ENCODE measurements at places on chromosomes 1 and 21. TPM values are rescaled to one million over a fixed set of nuclear protein-coding genes. Genes with fewer than 3 reads are reported as not detected.

DNA sequence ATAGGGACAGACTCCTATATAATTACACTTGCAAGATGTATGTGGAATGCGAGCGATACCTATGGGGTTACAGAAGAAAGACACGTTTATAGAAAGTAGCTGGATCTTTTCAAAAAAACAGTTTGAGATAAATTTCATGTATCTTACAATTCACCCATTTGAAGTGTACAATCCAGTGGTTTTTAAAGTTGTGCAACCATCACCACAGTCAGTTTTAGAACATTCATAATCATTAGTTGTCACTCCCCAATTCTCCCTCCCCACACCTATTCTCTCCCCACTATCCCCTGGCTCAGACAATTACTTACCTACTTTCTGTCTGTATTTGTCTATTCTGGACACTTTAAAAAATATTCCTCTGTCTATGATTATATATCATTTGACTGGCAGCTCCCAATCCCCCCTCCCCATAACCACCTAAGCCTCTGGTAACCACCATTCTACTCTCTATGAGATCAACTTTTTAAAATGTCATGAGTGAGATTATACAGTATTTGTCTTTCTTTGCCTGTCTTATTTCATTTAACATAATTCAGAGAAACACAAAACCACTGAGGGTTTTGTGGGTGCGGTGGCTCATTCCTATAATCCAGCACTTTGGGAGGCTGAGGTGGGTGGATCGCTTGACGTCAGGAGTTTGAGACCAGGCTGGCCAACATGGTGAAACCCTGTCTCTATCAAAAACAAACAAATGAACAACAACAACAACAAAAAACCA lies 39.1 kb downstream of the MRPS6 start:
- no peak for DNase-seq

- DNase-seq = no peak
These were observed 1.0 kb upstream of the PPIE start for GRCh38 chr1:39737546-39738169.

GRCh38 chr21:17391811-17392340 lies 121.0 kb upstream of the CXADR start:
- no peak for DNase-seq

The CHRM3 gene
- polyA plus RNA-seq = 3.0 TPM

DNA sequence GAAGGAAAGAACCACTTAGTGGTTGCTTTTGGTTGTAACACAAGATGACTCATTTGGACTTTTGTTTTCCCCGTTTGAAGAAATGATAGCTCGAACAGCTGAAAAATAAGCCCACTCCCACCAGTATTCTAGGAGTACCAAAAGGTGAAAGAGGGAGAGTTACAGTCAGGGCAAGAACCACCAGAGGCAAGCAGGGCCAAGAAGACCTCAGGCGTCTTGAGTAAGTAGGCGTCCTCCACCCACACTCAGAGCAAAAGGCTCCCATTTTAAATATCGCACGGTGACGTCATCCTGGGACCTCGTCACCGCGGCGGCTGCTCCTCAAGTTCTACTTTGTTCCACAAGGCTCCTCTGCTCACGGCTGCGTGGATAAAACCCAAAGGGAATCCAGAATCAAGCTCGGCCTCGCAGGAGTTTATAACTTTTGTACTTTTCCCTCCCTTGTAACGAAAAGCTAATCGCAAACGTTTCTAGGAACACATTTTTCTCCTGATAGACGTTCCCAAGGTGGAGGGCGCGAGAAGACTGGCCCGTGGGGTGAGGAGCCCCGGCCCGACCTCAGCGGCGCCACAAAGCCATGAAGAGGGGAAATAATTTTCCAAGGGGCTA lies 1.2 kb downstream of the BTG3 start:
- DNase-seq = peak; percentile 87

The NR0B2 gene
- polyA plus RNA-seq = 3.1 TPM

- DNase-seq = peak; percentile 41
These were observed 220.0 kb downstream of the SETD4 start for GRCh38 chr21:35840197-35840799.

GRCh38 chr1:207097871-207098324 lies 6.1 kb upstream of the C4BPA start:
- no peak for DNase-seq

GRCh38 chr1:41485605-41486004 lies 1.1 kb upstream of the EDN2 start:
- DNase-seq = no peak

The S100B gene
- polyA plus RNA-seq = 1.8 TPM

DNA sequence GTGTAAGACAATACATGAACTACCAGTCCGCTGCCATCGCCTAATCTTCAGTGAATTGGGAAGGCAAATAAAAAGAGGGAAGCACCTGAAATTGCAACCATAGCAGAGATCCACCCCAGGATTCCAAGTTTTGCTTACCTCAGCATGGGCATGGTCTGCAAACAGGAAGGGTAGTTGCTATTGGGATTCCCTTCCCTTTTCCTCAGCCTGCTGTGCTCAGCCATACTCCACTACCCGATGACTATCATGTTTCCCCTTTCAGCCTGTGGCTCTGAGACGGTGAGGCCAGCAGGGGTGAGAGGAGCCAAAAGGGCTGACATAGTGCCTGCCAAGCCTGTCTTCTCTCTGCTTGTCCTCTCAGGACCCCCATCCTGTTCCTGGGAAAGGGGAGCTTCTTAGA lies 64.2 kb downstream of the GPR137B start:
- no peak for DNase-seq

DNA sequence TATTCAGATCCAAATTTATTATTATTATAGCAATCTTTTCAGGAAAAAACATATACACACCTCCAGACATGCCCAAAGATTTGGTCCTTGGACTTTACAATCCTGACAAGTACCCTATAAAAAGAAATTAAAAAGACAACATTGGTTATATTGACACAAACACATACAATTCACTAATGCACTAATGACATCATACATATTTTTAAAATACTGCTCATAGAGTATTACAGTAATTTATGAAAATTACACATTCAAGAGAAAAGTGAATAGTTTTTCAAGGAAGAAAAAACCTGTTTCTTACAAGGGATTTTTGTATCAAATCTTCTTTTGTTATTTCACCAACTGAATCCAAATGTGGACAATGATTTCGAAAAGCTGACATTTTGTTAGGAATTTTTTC lies 18.3 kb downstream of the USP33 start:
- no peak for DNase-seq

GRCh38 chr1:177780096-177780700 lies 189.7 kb downstream of the SEC16B start:
- DNase-seq = peak; percentile 27

The C8B gene
- polyA plus RNA-seq = not detected

The MTARC2 gene
- 83.4 TPM for polyA plus RNA-seq

- DNase-seq = no peak
These were observed 29.3 kb downstream of the IFNGR2 start for GRCh38 chr21:33432496-33432895.

DNA sequence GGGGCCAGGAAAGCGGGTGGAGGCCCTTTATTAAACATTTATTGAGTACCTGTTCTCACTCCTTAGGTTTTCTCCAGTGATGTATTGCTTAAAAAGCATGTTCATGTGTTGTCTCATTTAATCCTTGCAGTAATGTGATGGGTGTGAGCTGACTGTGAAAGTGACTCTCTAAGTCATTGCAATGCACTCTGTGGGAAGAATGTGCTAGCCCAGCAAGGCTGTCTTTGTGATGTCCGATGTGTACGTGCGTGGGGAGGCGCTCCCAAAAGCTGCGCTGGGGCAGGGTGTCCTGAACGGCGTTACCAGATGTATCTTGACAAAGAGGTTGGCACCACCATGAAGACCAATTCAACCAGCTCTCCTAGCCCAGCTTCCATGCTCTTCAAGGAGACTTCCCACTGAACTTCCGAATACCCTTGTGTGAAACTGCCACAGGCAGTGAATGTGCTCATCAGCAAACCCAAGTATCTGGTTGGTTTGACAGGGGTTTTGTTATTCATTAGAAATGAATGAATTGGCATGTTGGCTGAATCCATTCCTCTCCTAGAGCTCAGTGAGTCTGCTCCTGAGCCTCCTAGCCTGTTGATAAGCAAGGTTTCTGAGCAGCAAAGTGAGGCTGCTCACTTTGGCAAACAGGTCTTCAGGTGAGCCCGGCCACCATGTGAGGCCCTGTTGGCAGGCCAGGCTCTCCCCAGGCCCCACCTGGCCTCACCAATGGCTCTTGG lies 28.0 kb downstream of the NUAK2 start:
- DNase-seq = no peak

The LRRC8B gene
- 9.9 TPM for polyA plus RNA-seq

- DNase-seq = no peak
These were observed 31.8 kb upstream of the OLIG2 start for GRCh38 chr21:32993894-32994293.

The SYT14 gene
- 0.27 TPM for polyA plus RNA-seq

GRCh38 chr1:219566951-219567947 lies 45.7 kb downstream of the ZC3H11B start:
- DNase-seq = no peak

GRCh38 chr1:19210772-19211549 lies 895 bp upstream of the UBR4 start:
- no peak for DNase-seq

- DNase-seq = no peak
These were observed 35.2 kb downstream of the PTBP2 start for GRCh38 chr1:96756789-96757188.

The IL20 gene
- polyA plus RNA-seq = not detected

GRCh38 chr1:34619256-34619655 lies 135.6 kb upstream of the GJB5 start:
- no peak for DNase-seq

DNA sequence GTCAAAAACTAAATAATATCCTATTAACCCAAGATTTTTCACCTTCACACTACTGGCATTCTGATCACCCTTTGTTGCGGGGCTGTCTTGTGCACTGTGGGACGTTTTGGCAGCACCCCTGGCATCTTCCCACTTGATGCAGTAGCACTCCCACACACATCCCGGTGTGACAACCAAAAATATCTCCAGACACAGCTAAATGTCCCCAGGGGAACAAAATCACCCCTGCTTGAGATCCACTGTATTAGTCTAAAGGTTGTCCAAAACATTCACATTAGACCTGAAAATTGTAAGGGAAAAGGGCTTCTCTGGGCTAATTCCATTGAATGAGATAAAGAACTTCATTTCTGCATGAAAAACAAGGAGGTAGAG lies 37.8 kb downstream of the PLEKHO1 start:
- DNase-seq = no peak

GRCh38 chr1:39410915-39411436 lies 80.5 kb upstream of the BMP8A start:
- DNase-seq = peak; percentile 64

The EIF3I gene
- polyA plus RNA-seq = 169 TPM

The CELA3A gene
- not detected for polyA plus RNA-seq

DNA sequence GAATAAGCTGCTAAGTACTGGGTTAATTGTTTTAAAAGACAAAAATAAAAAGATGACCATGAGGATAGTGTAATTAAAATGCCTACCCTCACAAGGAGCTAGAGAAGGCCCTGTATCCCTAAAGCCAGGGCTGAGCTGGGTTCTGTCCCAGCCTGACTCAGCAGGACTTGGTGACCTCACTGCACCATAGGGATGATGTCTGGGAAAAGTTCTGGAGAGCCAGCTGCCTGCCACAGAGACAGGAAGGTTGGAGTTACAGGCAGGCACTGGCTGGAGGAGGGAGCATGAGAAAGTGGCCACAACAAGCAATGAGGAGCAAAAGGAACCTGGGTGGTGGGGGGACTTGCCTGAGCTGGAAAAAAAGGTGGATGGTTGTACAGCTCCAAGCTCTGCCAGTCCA lies 5.7 kb upstream of the TNR start:
- DNase-seq = no peak

DNA sequence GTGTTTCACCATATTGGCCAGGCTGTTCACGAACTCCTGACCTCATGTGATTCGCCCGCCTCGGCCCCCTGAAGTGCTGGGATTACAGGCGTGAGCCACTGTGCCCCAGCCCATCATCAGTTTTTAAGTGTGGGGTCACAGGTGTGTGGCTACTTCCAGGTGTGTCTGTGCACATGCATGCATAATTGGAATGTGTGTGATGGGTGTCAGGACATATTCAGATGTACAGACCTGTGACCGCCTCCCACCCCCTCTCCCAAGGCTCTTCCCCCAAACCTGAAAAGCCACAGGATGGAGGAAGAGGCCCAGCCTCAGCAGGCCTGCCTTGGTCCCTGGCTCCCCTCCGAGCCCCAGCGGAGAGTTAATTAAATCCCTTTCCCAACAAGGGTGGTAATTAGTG lies 37.3 kb upstream of the CSF3R start:
- no peak for DNase-seq

- no peak for DNase-seq
These were observed 118.4 kb upstream of the L1TD1 start for GRCh38 chr1:62076286-62076685.

- no peak for DNase-seq
These were observed 6.1 kb downstream of the FLVCR1 start for GRCh38 chr1:212864201-212864600.

GRCh38 chr1:169308313-169309039 lies 59.1 kb downstream of the NME7 start:
- no peak for DNase-seq

GRCh38 chr1:54126271-54126815 lies 26.5 kb downstream of the CDCP2 start:
- DNase-seq = no peak

DNA sequence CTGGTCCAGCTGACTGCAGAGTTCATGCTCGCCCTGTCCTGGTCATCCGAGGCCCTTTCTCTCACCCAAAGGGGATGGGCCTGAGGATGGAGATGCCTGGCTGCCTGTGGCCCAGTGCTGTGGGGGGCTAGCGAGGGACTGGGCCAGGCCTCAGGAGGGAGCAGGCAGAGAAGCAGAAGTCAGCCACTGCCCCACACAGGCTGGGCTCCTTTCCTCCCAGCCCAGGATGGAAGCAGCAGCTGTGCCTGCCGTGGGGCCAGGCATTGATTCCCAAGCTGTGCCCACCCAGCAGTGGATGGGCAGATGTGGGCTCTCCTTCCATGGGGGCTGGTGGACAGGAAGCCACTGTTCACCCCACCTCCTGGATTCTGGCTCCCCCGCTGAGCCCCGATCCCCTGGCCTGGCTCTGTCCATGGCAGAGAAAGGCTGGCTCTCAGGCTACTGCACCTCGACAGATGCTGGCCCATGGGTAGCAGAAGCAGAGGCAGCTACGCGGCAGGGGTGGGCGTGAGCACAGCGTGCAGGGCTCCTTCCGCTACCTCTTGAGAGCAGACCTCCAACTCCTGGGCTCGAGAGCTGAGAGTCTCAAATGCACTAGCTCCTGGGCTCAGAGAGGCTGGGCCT lies 24.6 kb downstream of the RUNX3 start:
- DNase-seq = no peak

GRCh38 chr21:46228345-46229051 lies at the start of gene LSS:
TSS of gene LSS (minus strand) at chr21:46228774. CDS start at chr21:46228745, 29 bp downstream.
- DNase-seq = peak; percentile 95

Measured in right lung (tissue), 10 donors.